CD4-positive, alpha-beta T cell treated with Interleukin-21 for 1 hour (primary cell): ENCODE measurements at places on chromosomes 12 and 14.

GRCh38 chr12:53493610-53494391 lies 5.5 kb downstream of the MAP3K12 start:
- DNase-seq = no peak

GRCh38 chr12:111791507-111791906 lies 24.8 kb downstream of the ALDH2 start:
- DNase-seq = no peak

GRCh38 chr12:66269757-66270383 lies 32.4 kb upstream of the HELB start:
- DNase-seq = peak; percentile 66

- no peak for DNase-seq
Measured at GRCh38 chr12:66925083-66925482, 246.2 kb upstream of the GRIP1 start.

- DNase-seq = no peak
Measured at GRCh38 chr12:51841727-51842126, 6.8 kb downstream of the FIGNL2 start.

DNA sequence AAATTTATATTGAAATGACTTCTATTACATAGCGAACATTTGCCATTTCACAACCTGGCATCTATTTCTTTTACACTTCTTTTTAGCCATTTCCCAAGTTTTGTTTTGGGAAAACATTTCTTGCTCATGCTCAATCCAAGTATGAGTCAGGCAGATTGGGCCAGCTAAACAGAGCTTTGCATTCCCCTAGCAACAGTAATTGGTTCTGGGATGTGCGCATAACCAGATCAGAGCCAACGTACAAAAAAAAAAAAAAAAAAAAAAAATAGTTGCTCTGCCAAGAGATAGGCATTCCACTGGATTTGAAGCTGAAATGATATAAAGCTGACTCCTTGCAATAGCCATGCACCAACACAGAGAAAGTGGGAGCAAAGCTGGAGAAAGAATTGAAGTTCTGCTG lies 37.5 kb downstream of the PLCZ1 start:
- no peak for DNase-seq

- DNase-seq = no peak
Measured at GRCh38 chr12:91937706-91938105, 207.9 kb downstream of the BTG1 start.

DNA sequence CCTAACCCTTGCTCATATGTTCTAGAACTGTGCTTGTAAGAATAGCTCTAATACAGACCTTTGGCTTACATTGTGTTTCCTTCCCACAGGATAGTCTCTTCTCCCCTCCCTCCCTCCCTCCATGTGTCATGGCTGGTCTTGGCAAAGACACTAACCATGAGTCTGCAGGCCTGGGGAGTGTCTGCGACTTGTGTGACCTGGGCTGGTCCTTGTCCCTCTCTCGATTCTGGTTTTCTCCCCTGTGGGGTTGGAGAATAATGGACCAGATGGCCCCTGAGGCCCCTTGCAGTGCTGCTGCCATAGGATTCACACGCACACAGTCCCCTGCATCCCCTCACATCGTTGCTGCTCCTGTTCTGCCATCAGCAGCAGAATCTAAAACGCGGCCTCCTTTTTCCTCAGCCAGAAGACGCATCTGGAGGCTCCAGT lies 30.3 kb downstream of the DEGS2 start:
- no peak for DNase-seq

- DNase-seq = no peak
Measured at GRCh38 chr14:39006721-39007410, 96.2 kb downstream of the SEC23A start.

DNA sequence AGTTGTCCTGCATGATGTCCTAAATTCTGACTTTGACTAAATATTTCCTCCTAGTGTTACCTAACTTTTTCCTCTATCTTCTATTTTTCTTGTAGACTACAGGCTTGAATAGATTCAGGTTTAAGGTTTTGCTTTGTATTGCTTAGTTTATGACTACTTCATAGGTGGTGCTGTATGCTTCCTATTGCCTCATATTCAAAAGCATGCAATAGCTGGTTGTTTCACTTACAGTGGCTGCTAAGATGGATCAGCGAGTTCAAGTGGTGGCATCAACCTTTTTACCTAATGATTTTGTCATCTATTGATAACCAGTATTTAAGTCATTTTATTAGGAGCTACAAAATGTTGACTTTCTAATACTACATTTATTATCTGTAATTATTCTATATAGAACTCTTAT lies 36.3 kb upstream of the BICD1 start:
- no peak for DNase-seq

GRCh38 chr14:74401504-74402241 lies 24.3 kb downstream of the SYNDIG1L start:
- peak; percentile 83 for DNase-seq

DNA sequence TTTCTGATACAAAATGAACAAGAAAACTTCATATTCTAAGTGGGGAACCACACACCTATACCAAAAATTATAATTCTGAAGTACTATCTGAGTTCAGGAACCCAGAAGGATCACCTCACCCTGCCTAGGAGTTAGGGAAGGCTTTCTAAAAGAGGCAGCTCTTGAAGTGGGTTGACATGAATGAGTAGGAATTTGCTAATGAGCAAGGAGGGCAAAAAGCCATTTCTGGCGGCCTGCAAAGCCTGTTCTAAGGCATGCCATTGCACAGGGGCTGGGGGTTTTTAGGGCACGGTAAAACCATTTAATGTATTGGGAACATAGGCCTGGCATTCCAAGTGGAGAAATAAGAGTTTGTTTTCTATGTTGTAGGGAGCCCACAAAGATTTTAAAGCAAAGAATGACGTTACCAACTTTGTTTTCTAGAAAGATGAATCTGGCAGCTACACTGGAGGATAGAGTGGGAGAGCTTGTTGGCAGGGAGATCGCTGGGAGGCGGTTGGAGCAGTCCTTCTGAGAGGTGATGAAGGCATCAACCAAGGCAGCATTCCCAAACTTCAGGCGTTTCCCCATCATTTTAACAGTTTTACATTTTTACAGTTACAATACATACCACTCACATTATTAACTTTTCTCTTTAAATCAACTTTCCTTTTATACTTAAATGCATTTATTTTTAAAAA lies 14.1 kb downstream of the IFT43 start:
- no peak for DNase-seq
